ENCODE measurements at places on chromosomes 2 and 18.

GRCh38 chr2:218517434-218518206 is 50.5 kb downstream of the USP37 start:
- no peak for DNase-seq

DNA sequence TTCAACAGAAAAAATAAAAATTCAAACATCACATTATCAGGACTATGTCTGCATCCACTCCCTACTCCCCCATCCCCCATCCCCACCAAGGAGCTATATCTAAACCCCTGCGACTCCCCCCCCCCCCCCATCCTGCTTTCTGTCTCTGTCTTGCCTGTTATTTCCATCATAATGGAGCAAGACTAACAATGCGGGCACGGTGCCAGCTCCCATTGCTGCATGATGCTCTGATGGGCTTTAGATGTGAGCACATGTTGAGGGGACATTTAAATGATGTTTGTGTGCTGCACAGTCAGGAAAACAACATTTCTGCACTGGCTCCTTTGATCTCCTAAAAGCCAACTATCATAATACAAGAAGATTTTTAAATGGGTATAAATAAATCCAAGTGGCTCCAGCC is 644.2 kb upstream of the SETBP1 start:
- no peak for DNase-seq

- DNase-seq = no peak
Observed at GRCh38 chr2:3450385-3451010, 68.8 kb downstream of the ADI1 start.

GRCh38 chr2:188444106-188444835 is 152.6 kb downstream of the GULP1 start:
- DNase-seq = no peak

- DNase-seq = no peak
Observed at GRCh38 chr2:23111263-23111662, 273.7 kb upstream of the KLHL29 start.

- no peak for DNase-seq
Observed at GRCh38 chr2:175567435-175568061, 386.0 kb upstream of the ATP5MC3 start.

DNA sequence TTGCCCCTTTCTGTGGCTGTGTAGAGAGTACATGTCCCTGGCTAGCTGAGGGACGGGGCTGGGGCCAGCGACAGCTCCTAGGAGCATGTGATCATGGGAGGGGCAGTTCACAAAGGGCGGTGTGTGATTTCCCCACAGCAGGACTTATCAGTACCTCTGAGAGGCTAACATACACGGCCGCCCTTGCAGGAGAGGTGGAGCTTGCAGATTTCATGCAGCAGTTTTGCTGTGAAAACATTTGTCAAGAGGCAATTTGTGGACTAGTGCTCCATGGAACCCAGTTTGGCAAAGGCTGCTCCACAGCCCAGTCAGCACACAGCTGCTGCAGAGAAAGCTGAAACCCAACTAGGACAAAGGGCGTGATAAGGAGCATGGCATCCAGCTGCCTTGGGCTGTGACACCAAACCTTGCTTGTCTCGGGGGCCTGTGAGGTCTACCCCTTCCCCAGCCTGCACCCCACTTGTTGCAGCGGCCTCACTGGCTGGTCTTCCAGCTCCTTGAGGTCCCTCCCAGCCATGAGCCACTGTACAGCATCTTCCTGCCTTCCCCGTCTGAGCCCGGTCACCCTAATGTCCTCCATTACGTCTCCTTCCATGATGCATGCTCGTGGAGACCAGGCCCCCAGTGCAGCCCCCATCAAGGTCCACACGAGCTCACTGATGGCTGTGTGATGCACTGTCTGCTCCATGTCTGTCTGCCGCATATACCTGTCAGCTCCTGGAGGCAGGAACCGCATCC is 121.4 kb upstream of the HDAC4 start:
- DNase-seq = no peak

GRCh38 chr2:183371545-183371944 is 247.3 kb downstream of the NUP35 start:
- no peak for DNase-seq

GRCh38 chr2:66490588-66491001 is 55.7 kb downstream of the MEIS1 start:
- DNase-seq = no peak

GRCh38 chr2:217683106-217683870 is 319.5 kb downstream of the TNS1 start:
- DNase-seq = no peak

DNA sequence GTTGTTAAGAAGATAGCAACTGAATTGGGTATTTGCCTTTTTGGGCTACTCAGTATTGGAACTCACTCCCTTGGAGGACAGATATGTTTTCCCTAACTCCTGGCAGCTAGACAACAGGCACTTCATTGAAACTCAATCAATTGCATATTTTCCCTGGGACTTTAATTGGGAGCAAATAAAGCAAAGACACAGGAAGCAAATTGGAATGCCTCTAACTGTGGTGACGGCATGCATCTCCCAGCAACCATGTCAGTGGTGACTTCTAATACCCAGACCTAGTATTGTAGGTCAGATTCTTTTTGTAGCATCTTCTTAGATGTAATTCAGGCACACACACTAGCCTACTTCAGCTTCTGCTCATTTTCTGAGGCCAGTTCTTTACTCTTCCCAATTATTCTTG is 164.2 kb upstream of the SETBP1 start:
- no peak for DNase-seq

- DNase-seq = no peak
Observed at GRCh38 chr2:5734859-5735520, 42.8 kb downstream of the SOX11 start.

GRCh38 chr18:31203096-31203793 is 40.6 kb upstream of the DSC1 start:
- DNase-seq = no peak

DNA sequence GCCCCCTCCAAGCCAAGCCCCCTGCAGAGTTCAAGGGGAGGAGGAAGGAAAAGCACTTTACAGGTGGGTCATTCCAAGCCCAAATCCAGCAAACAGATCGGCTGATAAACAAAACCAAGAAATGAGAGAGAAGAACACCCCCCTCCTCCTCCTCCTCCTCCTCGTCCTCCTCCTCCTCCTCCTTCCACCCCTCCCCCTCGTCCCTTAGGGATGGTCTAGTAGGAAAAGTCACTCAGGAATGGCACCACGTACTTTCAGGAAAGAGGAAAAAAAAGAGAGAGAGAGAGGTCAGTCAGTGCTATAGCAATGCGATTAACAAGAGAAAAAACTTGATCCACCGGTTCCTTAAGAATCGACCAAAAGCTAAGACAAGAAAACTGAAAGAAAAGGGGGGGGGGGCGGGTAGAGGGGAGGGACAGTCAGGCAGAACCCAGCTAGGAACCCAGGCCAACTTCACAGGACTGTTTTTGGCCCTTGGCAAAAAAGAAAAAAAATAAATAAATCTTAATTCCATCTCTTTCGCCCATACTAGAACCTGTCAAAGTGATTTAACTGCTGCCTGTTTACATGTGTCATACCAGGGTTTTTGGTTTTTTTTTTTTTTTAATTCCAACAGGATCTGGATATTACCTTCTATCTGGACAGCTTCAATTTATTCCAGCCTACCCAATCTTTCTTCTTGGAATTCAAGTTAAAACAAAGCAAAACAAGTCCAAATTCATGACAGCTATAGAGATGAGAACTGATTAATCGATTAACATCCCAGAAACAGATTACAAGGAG is 906 bp downstream of the IKZF2 start:
- DNase-seq = peak; percentile 39

GRCh38 chr18:1246827-1247226 is 342.2 kb downstream of the ADCYAP1 start:
- no peak for DNase-seq

GRCh38 chr2:183919167-183919566 is 679.2 kb upstream of the ZNF804A start:
- no peak for DNase-seq

DNA sequence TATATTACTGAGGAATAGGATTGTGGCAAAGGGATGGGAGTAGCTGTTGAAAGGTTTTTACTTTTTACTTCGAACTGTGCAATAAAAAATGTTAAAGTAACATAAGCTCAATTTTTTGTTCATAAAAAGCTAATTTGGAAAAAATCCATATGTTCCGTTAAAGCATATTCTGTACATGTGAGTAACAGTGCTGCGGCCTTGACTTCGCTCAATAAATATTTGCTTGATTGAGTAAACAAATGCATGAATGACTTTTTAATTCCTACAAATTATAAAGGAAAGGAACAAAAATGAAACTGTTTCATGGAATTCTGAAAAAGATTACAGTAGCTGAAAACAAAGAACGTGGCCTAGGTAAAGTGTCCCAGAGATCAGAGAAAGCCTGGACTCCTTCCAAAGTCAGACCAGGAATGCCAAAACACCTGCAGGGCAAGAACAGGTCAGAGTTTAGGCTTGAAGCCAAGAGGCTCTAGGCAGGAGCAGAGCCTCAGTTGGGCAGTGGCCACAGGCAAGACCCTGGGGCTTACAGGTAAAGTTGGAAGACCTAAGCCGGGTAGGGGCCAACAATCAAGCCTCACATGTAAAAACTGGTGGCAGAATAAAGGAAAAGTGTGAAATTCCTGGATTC is 44.3 kb upstream of the FIGN start:
- DNase-seq = peak; percentile 73

DNA sequence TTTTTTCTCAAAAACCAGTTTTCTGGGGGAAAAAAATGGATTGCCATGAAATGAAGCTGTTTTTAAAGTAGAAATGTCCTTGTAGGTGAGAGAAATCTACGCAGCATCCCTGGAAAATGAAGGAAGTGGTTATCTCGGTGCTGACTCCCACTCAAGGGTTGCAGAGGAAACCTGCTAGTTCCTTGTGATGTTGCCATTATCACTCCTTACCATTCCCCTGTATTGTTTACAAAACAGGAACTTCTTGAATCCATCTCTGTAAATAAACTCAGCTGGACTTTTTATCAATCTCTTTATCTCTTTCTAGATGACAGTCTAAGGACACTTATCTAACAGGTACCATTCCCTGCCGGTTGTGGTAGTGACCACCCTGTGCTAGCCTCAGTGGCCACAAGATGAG is 61.2 kb downstream of the FEZ2 start:
- no peak for DNase-seq

DNA sequence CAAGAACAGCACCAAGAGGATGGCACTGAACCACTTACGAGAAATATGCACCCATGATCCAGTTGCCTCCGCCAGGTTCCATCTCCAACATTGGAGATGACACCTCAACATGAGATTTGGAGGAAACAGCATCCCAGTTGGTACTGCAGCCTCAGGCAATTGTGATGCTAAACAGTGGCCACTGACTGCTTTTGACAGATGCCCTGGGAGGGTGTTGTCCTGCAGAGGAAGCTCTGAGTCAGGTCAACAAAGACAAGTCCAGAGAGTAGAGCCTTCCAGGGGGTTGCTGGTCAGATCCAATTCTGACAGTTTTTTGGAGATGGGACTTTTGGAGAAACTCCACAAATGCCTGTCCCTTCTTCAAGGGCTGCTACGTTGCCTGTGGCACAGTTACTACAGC is 82.4 kb downstream of the SNTG2 start:
- DNase-seq = no peak

DNA sequence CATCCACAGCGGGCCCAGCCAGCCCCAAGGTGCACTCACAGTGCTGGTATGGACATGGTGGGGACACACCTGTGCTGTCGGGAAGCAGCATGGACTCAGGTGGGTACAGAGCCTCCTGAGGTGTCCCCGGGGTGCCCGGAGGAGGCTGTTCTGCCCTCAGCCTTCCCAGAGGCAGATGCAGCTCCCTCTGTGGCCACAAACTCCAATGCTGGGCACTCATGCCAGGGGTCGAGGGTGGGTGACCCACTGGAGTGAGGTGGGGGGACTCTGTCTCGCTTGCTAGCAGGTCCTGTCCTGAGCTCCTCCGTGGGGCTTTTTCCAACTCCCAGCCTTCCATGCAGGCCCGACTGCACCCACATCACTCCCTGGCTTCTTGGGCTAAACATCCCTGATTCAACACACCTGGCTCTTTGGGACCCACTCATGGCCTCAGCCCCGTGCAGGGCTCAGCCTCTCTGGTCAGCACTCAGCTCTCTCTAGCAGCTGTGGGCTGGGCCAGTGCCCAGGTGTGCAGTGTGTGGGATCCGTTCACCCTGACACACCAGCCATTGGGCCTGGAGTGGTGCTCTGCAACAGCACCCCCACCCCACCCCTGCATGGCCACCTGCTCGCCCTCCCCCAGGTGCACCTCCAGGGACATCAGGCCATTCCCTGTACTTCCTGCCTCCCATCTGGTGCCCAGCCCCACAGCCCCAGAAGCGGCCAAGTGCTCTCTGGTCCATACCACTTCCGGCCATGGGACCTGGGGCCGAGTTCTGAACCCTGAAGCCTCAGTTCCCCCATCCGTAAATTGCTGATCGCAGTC is 16.0 kb downstream of the RAMP1 start:
- DNase-seq = no peak

GRCh38 chr2:56014046-56014730 is 90.6 kb upstream of the EFEMP1 start:
- no peak for DNase-seq

DNA sequence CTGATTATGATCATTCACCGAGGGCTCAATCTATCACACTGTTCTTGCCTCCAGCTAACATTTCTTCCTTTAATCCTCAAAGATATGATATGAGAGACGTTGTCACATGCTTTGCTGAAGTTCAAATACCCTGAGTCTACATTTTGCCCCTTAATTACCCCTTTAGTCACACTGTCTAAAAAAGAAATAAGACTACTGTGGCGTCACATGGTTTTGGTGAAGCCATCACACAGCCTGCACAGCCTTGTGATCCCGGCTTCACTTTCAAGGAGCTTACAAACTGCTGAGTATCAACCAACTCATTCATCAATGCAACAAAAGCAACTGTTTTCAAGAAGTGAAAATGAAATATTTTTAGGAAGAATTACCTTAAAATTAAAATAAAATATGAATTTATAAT is 31.9 kb upstream of the SOCS6 start:
- DNase-seq = no peak

GRCh38 chr2:166381-166780 is 97.5 kb downstream of the SH3YL1 start:
- no peak for DNase-seq

- no peak for DNase-seq
Observed at GRCh38 chr2:101511381-101511780, 36.5 kb upstream of the RFX8 start.

DNA sequence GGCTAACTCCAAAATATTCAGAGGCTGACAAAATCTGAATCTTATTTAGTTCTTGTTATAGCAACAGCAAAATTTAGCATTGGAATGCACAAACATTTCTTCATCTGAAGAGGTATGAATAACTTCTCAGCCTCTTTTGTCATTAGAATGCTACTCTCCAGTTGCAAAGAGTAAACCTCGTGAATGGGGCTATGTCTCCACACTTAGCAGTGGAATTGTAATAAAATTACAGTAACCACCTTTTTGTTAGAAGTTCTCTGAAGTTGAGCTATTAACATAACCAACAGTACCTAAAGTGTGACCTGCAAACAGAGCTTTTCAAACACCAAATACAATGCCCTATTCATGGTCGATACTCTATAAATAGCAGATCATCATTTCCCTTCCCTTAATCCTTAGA is 50.2 kb upstream of the GALNT3 start:
- no peak for DNase-seq

- DNase-seq = no peak
Observed at GRCh38 chr2:236793023-236794011, 223.7 kb downstream of the ACKR3 start.

- DNase-seq = peak; percentile 42
Observed at GRCh38 chr2:86453836-86454235, 12.7 kb downstream of the KDM3A start.

Data from Calu3 (cell line).